ENCODE measurements at places on chromosomes 11 and 22. TPM values are rescaled to one million over a fixed set of nuclear protein-coding genes. Genes with fewer than 3 reads are reported as not detected.
A peak's percentile ranks its signal among the peaks of the same experiment; 100 is the strongest.

The FGF3 gene
- not detected for total RNA-seq

The PGA5 gene
- not detected for total RNA-seq

The RNF121 gene
- total RNA-seq: 32.6 TPM

The TRPM5 gene
- not detected for total RNA-seq

The FJX1 gene
- 24.7 TPM for total RNA-seq

DNA sequence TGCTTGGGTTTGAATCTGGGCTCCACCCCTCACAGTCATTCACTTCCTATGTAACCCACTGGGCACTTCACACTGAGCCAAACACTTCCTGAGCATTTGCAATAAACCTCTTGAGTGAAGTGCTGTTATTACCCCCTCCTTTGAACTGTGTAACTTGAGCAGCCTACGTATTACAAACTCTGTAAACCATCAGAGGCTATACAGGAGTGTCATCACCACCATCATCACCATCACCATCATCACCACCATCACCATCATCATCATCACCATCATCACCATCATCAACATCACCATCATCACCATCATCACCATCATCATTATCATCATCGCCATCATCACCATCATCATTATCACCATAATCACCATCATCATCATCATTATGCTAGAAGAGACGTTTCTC lies 18.4 kb downstream of the RTL6 start:
- no peak for DNase-seq

DNA sequence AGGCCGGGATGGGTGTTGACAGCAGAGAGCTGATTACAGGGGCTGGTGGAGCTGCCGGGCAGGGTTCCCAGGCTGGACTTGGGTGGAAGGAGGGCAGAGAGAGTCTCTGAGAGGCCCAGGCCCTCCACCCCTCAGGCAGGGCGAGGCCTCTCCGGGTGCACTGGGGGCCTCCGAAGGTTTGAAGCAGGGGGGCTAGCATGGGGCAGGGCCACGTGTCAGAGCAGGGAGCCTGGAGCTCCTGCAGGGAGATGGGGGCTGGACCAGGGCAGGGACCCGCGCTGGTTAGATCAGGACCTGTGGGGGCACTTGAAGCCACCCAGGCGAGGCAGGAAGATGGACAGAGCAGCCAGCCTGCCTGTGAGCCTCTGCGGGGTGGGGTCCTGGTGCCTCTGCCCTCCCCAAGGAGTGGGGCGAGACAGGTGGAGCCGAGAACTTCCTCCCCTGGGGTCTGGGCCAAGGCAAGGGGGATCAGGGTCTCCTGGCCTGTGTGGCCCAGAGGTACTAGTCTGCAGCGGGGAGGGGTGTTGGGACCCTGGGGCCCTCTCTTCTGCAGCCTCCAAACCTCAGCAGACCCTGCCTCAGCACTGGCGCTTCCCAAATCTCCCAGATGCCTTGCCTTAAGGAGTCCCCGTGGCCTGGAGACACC lies 911 bp downstream of the PANX2 start:
- DNase-seq: no peak

DNA sequence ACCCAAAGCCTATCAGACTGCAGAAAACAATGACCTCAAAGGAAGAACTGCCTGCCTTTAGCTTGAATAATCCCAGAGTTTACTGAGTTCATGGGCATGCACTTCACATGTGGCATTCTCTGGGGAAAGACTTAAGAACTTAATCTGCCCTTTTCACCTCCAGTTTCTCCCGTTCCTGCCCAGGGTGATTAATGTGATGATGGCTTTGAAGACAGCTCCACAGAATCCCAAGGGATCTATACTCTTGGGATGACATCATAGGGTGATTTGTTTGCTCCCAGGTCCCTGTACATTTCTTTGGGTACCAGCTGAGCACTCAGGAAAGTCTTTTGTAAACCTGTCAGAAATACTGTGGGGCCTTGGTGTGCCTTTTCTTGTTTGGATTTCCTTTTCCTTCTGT lies 14.0 kb downstream of the FJX1 start:
- no peak for DNase-seq

GRCh38 chr11:26916805-26917204 lies 77.1 kb upstream of the FIBIN start:
- no peak for DNase-seq

DNA sequence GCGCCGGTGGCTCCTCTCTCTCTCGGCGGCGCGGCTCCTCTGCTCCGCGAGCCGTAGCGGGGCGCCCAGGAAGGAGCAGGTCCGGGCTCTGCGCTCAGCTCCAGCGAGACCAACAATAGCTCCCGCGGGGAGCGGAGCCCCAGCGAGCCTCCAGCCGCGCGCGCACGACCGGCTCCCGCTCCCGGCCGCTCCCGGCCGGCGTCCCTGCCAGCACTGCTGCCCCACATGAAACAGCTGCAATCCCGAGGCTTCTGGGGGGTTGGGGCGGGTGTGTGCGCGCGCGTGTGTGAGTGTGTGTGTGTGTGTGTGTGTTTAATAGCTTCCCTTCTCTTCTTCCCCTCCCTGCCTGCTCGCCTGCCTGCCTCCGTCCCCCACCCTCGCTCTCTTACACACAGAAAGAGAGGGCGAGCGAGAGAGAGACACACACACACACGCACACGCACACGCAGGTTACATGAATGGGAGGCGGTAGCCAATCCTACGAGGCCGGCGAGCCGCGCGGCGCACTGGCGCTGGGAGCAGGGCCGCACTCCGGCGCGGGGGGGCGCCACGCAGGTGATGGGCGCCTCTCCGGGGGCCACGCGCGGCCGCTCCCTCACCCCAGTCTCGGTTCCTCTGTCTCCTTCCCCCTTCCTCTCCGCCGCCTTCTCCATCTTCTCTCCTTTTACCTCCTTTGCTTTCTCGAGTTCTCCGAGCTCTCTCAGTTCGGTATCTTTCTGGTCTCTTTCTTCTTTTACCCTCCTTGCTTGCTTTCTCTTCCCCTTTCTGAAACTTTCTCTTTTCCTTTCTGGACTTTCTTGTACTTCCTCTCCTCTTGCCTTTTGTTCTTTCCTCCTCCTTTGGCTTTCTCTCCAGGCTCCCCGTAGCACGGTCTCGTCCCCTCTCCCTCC lies at the start of gene TENM4:
Gene TENM4 (minus strand): TSS at position 460 of the 890 bp plus-strand sequence. CDS start 371,086 bp downstream, outside the sequence.
- DNase-seq: peak; percentile 44

Data from bronchial epithelial cell (primary cell).